ENCODE measurements at places on chromosomes 5 and 9.

DNA sequence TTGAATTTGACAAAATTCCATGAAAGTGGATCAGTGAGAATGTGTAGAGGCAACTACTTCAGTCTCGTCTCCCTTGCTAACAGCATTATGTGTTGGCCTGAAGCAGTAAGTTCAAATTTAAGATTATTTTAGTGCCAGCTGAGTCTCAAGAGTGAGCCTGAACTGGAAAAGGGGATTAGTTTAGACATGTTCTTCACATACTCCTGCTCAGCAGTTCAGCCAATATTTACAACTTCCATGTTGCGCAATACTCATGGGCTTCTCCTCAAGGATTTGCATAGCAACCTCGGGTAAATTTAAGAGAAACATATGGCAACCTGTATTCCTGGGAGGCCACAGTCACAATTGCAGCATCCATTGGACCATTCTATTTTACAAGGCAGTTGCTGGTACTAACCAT is 553.8 kb downstream of the PTPRD start:
- peak; percentile 54 for DNase-seq

DNA sequence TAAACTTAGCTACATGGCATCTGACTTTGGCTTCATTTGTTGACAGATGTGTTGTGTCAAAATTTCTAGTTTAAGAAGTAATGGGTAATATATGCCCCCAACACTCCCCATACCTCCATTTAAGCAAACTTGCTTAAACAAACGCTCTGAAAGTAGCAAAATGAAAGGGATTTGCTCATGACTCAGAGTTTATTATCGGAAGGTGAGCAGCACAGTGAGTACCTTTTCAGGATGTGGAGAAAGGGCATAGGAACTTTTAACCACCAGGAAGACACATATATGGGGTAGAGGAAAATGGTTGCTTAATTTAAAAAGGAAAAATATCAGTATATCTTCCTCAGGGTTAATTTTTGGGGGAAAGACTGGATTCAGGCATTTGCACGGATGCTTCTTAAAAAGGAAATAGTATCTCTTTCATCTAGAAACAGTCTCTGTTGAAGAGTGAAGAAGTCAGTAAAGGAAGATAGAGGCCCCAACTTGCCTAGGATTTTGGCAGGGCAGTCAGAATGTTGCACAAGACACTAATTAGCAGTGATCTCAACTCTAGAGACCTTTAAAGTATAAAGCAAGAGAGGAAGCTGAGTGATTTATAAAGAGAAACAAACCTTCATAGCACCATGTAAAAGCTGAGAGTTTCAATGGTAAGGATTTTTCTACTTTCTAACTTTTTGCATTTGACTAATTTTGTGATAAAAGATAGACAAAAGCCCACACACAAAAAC is 155.1 kb downstream of the TRIO start:
- DNase-seq: peak; percentile 68

GRCh38 chr9:109095321-109095720 is 24.4 kb downstream of the TMEM245 start:
- DNase-seq: no peak

- peak; percentile 79 for DNase-seq
These were observed 8.2 kb upstream of the ZFYVE16 start for GRCh38 chr5:80399526-80400239.

- no peak for DNase-seq
These were observed 180.4 kb downstream of the DAB2IP start for GRCh38 chr9:121831869-121832268.

GRCh38 chr5:35830587-35830986 is 26.1 kb upstream of the IL7R start:
- peak; percentile 21 for DNase-seq

DNA sequence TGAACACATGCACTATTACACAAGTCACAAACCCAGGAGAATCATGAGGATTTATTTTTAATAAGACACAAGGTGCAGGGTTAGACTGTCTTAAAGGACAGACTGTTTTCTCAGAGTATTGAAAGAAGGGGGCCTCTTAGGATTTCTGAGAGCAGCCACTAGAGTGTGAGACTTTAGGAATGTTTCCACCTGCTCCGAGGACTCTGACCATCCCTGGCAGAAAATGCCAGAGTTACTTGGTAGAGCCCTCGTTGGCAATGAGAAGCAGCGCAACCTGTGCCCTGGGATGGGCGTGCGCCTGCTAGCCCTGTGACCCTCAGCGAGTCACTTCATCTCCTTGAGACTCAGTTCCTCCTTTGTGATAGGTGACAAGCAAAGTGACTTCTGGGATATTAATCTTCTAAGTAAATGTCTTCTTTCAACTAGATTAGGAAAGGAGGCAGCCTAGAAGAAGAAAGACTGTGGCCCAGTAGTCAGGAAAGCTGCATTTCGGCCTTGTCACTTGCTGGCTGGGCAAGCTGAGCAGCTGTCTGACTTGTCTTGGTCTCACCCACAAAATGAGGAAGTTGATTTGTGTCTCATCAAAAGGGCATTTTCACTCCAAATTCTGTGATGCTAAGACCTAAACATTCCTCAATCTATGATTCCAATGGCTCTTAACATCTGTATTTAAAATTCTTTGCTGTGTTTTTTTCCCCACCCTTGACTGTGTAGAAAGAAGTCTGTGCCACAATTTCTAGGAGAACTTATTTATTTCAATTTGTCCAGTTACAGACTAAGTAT is 60.5 kb downstream of the PTCD2 start:
- DNase-seq: peak; percentile 29

DNA sequence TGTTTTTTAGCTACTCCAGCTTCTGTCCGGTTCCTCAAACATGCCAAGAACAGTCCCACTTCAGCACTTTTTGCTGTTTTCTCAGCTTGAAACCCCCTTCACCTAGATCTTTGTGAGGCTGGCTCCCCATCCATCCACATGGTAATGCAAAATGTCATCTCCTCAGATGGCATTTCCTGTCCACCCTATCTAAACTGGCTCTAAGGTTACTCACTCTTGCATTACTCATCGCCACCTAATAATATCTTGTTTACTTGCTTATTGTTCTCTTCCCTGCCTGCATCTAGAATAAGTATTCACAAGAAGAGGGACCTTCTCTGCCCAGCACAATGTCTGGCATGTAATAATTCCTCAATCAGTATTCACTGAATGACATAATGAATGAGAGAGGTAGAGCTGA is 220.1 kb downstream of the FAM114A2 start:
- peak; percentile 34 for DNase-seq

GRCh38 chr5:134821841-134822240 is 23.9 kb upstream of the C5orf24 start:
- DNase-seq: no peak

GRCh38 chr5:1827886-1828397 is 26.7 kb downstream of the NDUFS6 start:
- no peak for DNase-seq

DNA sequence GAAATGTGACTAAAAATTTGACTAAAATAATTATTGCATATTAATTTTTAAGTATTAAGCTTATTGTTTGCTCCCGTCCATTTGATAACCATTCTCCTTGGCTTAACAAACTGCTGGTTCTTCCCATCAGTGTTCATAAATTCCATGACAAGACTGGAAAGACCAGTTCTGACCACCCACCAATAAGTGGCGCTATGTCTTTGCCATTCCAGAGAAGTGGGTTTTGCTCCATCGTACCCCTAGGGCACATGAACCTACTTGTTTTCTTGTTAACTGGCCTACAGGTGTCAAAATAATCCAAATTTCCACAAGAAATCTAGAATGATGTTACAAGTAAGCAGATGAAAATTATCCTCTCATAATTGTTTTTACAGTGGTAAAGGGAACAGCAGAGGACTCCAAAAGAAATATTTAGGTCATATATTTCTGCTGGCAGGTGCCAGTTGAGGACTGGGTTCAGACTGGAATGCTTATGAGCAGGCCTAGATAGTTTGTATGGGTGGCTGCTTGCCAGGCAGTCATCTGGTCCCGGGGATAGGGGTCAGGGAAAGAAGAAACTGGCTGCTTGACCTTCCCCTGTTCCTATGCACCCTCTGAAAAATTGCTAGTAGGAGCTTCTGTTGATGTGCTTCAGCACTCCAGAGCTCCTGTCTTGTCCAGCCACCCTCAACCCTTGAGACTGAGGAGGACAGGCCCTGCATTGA is 283.1 kb upstream of the ADAMTSL1 start:
- DNase-seq: no peak

GRCh38 chr5:136242611-136243010 is 49.6 kb upstream of the SMIM32 start:
- DNase-seq: no peak

DNA sequence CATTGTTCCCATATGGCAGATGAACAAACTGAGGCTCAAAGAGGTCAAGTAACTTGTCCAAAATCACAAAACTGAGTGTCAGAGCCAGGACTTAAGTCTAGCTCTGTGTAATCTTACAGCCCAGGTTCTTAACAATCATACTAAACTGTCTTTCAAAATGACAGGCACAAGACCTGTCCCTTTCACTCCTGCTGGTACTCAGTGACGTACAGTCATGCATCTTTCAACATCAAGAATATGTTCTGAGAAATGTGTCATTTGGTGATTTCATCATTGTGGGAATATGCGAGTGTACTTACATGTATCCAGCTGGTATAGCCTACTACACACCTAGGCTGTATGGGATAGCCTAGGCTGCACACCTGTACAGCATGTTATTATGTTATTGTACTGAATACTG is 646.8 kb upstream of the WWC1 start:
- peak; percentile 56 for DNase-seq

- DNase-seq: peak; percentile 36
These were observed 35.7 kb downstream of the PWWP2A start for GRCh38 chr5:160083501-160083900.

DNA sequence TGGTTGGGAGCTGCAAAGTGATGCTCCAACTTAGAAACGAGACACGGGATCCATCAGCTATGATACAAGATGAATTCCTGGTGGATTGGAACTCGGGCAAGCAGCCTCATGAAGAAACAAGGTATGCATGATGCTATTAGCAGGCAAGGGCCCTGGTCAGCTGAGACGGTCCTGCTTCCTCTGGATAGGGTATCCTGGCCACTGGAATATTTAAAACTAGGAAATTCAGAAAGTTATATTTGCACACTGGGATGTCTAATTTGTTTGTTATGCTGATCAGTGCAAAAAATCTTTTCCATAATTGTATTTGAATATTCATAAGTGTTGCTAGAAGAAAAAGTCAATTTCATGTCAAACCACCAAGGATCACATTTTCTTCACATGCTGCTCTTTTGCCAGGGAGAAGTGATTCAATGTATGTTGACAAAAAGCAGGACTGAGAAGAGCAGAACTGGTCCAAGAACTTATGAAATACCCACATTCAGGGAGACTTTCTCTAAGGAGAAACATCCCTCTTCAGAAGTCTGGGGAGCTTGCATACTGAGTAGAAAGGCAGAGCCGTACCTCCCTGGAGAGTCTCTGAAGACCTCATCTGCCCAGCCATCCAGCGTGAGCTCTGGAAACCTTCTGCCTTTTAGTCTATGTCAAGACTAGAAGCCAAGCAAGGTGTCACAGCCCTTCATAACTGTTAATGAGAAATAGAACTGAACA is 6.7 kb upstream of the NXNL2 start:
- DNase-seq: peak; percentile 67

DNA sequence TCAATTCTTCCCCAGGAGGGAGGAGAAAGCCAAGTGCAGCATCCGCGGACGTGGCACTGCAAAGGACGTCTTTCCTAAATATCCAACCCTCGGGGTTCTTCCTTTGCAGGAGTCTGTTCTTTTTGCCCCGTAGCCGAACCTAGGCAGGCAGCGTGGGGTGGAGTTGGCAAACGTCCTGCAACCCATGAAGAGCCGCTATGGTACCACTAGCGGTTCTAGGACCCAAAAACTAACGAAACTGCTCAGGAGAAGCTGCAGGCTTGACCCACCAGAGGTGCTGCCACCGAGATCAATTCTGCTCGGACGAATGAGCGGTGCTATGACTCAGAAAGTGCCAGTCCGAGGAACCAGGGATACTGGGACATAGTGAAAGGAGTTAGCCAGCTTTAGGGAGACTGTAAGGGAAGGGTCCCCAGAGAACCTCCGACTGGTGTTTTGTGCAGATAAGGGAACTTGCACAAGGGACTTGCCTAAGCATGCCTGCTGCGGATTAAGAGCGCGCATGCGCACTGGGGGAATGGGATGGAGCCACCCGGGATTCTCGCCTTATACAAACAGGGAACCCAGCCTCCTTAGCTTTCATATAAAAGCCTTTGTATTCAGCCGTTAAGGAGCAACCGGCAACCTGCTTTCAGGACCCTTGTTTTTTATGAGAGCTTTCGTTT is 32.7 kb downstream of the ANXA2R start:
- peak; percentile 92 for DNase-seq

- DNase-seq: no peak
These were observed 301.7 kb upstream of the DAB2 start for GRCh38 chr5:39726467-39726866.

- peak; percentile 30 for DNase-seq
These were observed 160.9 kb downstream of the FOCAD start for GRCh38 chr9:20844916-20845315.

GRCh38 chr5:127838661-127839060 is 135.5 kb downstream of the CCDC192 start:
- DNase-seq: peak; percentile 11

DNA sequence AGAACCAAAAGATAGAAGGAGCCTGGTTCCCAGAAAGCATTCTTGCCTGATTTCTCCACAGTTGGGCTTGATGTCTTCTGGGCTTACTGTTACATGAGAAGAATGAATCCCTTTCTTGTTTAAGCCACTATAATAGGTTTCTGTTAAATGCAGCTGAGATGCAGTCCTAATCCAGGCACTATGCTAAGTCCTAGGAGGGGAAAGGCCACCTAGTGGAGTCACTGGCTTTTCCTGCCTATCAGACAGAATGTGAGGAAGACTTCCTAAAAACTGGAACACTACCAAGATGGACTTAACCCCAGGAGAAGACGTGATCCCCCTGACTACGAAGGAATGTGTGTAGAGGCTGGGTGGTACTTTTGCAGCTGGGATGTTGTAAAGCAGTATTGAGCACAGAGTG is 34.3 kb upstream of the FSD1L start:
- peak; percentile 54 for DNase-seq

DNA sequence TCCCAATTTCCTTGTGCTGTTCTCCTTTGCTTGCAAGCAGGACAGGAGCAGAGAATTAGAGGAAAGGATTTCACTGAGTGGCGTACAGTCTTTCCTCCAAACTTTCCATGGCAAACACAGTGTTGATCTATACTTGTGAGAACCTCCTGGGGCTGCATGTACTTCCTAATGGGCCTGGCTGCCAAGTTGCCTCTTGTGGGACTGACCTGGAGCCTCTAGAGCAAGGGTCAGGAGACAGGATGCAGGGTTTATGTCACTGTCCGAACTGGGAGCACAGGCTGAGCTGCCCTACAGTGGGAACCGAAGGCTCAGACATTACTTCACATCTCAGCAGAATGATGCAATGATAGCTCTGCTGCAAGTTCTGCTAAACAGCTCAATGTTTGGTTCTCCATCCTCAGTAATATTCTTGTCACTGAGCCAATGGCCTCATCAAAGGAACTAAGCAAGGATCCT is 102.3 kb downstream of the ENC1 start:
- peak; percentile 83 for DNase-seq

Measured in AG10803 (cell line).